Ecto neural progenitor cell (in vitro differentiated cells): ENCODE measurements at places on chromosomes 16 and 17.

- DNase-seq, result no peak
Measured at GRCh38 chr17:350706-351448, 1.7 kb downstream of the RPH3AL start.

DNA sequence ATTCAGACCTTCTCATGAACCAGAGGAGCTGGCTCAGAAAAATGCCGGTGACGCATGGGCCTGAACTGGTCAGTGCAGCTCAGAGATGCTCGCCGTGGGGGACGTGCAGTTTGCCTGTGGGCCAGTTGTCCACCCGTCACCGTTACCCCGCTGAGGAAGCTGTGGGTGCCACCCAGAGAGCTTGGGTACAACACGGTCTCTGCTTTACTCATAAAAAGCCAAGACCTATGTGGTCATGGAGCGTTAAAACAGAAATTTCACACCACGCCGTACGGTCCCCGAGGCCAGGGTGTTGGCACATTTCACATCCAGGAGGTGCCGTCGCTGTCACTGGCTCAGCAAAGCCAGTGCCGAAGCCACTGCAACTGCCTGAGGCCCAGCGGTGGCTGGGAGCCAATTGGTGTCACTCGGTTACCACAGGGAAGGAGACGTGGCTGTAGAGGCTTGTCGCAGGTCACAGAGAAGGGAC, 120.9 kb downstream of the METRNL start:
- no peak for DNase-seq

DNA sequence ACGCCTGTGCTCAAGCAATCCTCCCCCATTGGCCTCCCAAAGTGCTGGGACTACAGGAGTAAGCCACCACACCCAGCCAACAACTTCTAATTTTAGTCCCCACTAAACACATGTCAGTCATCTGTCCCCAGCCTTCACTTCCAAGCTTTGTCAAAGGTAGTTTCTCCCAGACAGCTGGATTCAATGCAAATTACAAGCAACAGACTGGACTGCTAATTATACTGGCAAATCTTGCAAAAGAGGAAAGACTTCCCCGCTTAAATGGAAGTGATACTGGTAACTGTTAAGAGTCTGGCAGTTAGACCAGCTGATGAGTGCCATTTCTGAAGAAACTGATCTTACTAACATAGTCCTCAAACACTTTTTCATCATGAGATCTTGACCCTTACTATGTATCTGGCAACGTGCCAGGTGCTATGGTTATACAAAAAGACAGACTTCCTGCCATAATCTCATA, 8.2 kb upstream of the GGA2 start:
- DNase-seq, result no peak

GRCh38 chr17:5241861-5242671, 7.4 kb upstream of the SCIMP start:
- DNase-seq, result no peak

GRCh38 chr16:46711106-46712058, 21.9 kb downstream of the ORC6 start:
- DNase-seq, result no peak

- no peak for DNase-seq
Measured at GRCh38 chr16:10655415-10655977, 39.2 kb downstream of the TEKT5 start.

- no peak for DNase-seq
Measured at GRCh38 chr16:82004601-82005000, 6.7 kb downstream of the SDR42E1 start.

DNA sequence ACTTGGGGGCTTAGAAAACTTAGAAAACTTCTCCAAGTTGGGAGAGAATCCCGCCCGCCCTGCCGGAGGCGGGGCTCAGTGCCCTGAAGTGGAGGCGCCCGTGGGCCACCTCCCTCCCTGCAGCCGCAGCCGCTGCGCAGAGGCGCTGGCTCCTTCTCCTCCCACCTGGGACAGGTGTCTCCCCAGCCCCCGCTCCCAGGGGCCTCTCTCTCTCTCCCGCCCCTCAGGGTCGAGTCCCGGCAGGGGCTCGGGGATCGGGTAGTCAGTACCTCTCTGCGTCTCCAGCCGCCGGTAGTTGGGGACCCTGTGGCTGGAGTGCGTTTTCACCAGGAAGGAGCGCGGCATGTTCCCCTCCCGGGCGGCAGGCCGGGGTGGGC, 257 bp downstream of the SNAI3 start:
- no peak for DNase-seq
